Stimulated activated CD8-positive, alpha-beta memory T cell treated with anti-CD3 and anti-CD28 coated beads, Interleukin-4, amount 100 ng/mL, for 1 hour (primary cell): ENCODE measurements at places on chromosomes 7 and 10.

- DNase-seq = no peak
These were observed 6.3 kb upstream of the HGF start for GRCh38 chr7:81776161-81776560.

DNA sequence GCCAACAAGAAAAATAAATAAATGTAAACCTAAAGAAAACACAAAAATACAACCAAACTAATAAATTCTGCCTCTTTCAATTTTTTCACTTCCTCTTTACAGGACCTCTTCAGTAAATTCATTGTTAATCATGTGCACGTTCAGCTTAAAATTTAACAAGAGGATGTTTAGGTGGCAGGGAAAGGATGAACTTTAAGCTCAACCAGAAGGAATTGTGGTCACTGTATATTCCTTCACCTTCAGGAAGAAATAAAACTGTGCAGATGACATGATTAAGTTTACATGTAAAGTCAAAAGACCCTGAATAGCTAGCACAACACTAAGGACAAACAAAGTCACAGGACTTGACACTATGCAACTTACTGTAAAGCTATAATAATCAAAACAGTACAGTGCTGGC lies 33.0 kb downstream of the KIF5B start:
- DNase-seq = no peak

DNA sequence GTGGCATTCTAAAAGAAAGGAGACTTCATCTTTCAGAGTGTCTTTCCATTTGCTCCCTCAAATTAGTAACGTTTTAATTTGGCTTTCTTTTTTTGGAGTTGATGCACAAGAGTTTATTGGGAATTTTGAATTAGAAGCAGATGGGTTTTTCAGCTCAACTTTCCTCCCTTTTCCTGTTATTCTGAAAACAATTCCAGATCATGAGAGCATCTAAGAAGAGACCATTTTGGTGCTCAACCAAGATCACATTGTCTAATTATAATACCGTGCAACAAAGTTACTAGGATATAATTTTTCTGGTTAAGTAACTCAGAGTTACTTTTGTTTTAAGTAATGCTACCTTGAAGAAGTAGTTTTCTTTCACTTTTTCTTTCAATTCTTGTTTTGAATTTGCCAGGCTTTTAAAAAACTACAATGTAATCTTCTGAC lies 396.6 kb upstream of the KLF6 start:
- DNase-seq = no peak

- no peak for DNase-seq
These were observed 113.0 kb downstream of the ADCY1 start for GRCh38 chr7:45687185-45687560.

GRCh38 chr10:132944510-132944909 lies 2.1 kb upstream of the CFAP46 start:
- DNase-seq = no peak

GRCh38 chr7:47957156-47957555 lies 8.9 kb upstream of the PKD1L1 start:
- no peak for DNase-seq
